ENCODE measurements at places on chromosomes 4 and X.
A peak's percentile ranks its signal among the peaks of the same experiment; 100 is the strongest.

GRCh38 chrX:39809331-39809730, 288.4 kb downstream of the BCOR start:
- no peak for DNase-seq

DNA sequence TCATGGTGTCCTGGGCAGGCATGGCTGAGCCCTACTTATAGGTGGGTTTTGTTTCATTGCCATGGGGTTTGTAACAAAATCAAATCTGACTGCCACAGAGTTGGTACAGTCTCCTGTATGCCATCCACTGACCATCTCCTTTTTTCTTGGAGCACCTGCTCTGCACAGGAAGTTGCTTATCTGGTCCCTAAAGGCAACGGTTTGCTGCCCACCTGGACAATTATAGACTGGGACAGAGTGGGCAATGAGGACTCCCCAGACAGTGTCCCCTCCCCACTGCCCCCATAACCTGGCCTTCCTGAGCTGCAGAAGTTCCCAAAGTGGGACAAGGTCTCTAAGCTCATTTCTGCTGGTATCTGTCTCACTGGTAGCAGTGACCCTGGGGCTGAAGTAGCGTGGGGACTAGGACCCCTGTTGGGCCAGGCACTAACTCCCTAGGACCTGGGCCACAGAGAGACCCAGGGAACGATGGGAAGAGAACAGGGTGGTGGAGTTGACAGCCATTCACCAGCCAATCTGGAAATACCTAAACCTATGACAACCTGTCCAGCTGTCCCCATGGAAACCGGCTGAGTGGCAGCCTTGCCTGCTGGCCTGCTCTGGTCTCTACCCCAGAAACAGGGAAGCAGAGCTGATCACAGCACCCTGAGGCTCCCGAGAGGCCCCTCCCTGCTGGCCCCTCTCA, 64.7 kb downstream of the WFS1 start:
- no peak for DNase-seq

- no peak for DNase-seq
Measured at GRCh38 chrX:40172401-40173142, 74.8 kb upstream of the BCOR start.

GRCh38 chr4:110142461-110142860, 56.0 kb downstream of the ELOVL6 start:
- DNase-seq: no peak

- DNase-seq: no peak
Measured at GRCh38 chrX:18368402-18368801, 13.9 kb upstream of the SCML2 start.

DNA sequence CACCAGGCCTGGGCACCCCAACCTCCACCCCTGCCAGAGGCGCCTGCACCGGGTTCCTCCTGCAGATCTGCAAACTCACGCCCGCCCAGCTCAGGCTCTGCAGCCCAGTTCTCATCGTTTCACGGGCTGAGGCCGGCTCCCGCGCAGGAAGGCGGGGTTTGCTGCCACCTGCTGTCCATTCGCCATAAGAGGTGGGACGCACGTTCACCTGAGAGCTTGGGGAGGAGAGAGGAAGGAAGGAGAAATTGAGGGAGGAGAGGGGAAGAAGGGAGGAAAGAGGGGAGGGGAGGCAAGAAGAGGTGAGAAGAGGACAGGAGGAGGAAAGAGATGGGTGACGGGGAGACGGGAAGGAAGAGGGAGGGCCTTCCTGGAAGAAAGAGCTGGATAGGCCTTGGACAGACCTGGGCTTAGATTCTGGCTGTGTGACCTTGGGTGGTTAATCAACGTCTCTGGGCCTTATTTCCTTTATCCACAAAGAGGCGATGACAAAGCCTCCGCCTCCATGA, 114.5 kb downstream of the ADRA2C start:
- DNase-seq: peak; percentile 45

GRCh38 chr4:85862896-85863295, 387.9 kb downstream of the ARHGAP24 start:
- DNase-seq: no peak

- no peak for DNase-seq
Measured at GRCh38 chr4:108703370-108703769, 53.0 kb downstream of the OSTC start.

DNA sequence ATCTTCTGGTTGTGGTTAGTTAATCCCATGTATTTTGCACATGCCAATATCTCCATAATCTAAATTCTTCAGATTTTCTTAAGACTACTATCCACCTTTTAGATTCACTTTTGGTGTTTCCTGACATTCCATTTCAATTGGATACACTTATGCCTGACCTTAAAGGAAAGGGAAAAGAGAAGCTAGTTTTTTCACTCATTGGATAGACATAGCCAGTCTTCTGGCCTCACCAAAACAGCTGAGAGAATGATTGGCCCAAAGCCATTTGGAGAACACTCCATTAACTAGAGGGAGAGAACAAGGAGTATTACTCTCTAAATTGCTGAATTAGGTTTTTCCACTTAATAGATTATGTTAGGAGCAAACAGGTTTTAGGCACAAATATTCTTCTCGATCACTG, 4.0 kb downstream of the PRPS1 start:
- no peak for DNase-seq

GRCh38 chr4:75985116-75985515, 5.6 kb downstream of the SDAD1 start:
- DNase-seq: no peak

GRCh38 chr4:145446184-145446583, 35.5 kb upstream of the SMAD1 start:
- no peak for DNase-seq

DNA sequence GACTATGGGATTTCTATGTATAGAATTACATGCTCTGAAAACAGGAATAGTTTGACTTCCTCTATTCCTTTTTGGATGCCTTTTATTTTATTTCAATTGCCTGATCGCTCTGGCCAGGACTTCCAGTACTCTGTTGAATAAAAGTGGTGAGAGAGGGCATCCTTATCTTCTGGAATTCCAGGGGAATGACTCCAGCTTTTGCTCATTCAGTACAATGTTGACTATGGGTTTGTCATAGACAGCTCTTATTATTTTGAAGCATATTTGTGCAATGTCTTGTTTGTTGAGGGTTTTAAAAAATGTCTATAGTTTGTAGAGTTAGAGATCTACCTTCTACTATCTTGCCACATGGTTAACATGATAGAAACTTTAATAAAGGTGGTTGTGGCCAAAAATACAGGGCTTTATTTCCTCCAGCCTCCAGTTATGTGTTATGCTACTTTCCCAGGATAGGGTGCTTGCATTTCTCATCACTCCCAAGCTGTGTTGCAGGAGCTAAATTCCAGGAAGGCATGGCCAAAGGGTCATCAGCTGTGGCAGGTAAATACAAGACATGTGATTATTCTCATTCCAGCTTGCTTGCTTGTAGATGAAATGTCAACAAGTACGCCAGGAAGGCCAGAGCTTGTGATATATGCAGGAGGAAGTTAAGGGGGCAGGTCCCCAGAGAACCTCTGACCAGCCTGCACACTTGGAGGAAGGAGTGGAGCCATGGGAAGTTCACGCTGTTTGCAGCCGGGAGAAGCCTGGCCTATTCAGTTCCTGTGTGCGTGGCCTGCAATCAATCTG, 142.4 kb upstream of the CPXCR1 start:
- DNase-seq: no peak

- DNase-seq: no peak
Measured at GRCh38 chr4:154591890-154592289, 1.3 kb upstream of the FGA start.

GRCh38 chrX:40108162-40108958, 10.6 kb upstream of the BCOR start:
- no peak for DNase-seq

DNA sequence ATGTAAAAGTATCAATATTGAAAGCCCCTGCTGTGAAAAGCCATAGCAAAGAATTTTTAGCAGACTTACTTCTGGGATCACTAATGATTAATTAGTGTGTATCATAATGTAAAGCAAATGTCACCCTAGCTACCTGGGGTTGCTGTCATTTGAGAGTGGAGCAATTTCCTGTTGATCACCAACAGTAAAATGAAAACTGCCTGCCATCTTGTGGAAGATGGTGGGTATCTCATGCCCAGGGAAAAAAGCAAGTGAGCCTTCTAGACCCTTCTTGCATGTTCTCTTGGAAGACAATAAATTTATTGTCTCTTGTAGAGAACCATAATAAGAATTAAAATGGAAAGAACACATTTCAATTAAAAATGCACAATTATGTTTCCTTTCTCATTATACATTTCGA, 360.2 kb downstream of the ZIC3 start:
- DNase-seq: no peak

DNA sequence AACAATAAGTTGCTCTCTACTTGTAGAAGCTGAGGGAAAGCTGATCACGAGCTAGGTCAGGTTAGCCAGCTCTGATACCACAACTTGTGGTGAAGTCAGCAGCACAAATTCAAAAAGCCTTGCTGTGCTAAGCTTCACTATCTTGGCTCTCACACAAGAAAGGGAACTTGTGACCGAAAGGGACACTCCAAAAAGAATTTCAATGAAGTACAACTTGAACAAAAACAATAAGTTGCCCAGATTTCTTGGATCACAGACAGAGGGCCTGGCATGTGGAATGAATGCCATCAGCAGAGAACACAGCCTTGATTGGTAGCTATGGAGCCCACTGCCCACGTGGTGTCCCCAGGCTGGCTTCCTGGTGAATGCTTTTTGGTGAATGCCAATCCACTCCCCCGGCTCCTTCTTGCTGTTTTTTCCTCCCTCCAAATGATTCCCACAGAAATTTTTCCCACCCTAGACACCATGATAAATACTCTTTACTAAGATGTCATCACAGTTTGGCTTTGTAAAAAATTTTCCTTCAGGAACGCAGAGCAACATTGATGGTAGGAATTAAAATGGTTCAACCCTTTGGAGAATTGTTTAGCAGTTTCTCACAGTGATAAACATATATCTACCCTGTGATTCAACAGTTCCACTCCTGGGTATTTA, 82.6 kb downstream of the ANXA3 start:
- DNase-seq: no peak

DNA sequence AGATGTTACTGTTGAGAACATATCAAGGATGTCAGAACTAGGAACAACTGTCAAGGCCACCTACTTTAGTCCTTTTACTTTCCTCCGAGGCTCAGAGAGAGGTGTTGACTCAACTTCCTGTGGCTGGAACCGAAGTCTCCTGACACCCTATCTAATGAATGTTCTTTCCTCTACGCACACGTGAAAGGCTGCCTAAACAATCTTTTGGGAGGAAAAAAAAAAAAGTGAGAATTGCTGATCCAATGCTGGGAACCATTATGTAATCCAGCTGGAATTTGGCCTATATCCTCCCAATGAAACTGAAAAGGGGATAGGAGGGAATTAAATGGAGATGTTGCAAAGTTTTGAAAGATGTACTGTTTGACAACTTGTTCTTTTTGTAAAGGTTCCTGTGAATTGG, 8.3 kb upstream of the MAP7D3 start:
- no peak for DNase-seq

GRCh38 chrX:14228611-14229010, 198.9 kb upstream of the GEMIN8 start:
- DNase-seq: no peak

DNA sequence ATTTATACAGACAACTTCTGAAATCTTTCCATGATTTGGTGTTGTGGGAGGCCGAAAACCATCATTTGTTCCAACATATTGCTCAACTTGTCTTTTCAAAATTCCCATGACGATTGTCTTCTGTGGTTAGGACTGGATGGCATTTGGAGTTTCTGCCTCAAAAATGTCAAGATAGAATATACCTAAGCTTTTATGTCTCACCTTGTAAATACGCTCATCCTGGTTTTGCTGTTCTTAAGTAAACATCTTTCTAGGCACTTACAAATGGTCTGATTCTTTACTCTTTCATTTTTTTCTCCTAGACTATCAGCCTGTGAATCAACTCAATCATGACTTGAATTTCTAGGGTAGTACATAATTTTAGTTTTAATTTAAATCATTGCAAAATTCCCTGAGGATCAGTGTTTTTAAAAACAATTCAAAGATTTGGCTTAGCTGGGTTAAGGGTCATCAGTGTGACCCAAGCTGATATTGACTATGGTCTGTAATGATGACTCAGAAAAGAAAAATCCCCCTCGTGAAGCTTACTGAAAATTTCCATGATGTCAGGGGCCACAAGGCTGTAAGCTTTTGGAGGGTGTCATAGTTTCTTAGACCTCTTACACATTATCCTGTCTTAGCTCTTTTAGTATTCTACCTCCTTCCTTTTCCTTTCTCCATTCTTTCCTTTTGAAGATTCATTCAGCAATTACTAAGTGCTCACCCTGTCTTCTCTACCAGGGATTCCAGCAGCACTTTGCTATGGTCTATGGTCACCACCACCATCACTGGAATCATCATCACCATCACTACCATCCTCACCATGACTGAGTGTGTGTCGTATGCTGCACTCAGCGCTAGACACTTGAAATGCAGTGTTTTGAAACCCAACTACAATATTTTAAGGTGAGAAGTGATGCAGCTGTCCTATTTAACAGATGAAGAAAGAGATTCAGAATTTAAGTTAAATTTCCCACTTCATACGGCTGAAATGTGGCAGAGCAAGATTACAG, 124.4 kb downstream of the CPE start:
- DNase-seq: no peak

- DNase-seq: no peak
Measured at GRCh38 chr4:141220271-141220670, 424 bp upstream of the ZNF330 start.

DNA sequence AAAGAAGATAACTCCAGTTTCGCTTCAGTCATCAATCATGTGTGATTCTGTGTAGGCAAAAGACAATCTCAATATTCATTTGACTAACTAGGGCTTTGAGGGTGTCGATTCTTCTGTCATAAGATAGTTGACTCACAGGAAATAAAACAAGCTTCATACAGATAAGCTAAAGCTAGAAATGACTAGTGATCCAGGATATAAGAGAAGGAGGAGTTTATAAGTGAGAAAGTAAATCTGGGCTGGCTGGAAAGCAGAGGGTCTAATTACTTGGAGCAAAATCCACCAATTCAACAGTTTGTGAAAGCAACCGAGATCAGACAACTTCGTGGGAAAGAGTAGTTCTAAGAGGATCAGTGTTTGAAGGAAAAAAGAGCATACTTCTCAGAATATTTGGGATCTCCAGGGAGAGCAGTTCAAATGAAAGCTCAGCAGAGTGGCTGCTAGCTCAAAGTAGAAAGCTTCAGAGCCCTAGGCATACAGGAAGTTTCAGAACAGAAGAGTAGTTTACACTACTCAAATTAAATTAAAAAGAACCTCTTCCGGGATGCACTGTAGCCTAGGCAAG, 429.3 kb downstream of the INPP4B start:
- no peak for DNase-seq

DNA sequence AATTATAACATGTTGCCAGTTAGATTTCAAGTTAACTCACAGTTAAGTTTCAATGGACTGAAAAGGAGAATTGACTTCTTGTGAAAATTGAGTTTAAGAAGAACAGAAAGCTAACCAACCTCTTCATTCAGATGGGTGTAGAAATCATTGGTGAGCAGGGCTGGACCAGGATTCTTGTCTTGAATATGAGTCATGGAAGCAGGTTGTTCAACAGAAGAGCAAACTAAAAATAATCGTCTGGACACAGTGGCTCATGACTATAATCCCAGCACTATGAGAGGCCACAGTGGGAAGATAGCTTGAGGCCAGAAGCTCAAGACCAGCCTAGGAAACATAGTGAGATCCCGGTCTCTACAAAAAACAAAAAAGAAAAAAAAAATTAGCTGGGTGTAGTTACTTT, 98.2 kb downstream of the ARSJ start:
- no peak for DNase-seq
